ENCODE measurements at places on chromosomes 3 and 15.

DNA sequence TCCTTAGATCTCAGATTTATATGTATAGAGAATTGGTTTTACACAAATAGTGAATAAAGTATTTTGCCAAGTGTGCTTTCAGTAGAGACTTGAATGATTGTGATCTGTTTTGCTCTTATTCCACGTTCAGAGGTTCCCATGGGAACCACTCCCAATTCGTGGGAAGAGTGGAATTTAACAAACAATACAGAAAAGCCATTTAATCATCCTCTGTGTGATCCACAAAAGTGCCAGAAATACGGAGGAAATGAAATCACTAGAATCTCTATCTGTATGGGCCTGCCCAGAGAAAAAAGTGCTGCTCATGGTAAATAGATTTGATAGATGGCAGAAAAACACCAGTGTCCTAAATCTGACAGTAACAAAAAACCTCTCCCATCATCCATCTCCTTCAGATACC is 56.0 kb downstream of the CNTN4 start:
- no peak for DNase-seq

GRCh38 chr15:84082739-84083138 is 152.8 kb upstream of the GOLGA6L4 start:
- no peak for DNase-seq

DNA sequence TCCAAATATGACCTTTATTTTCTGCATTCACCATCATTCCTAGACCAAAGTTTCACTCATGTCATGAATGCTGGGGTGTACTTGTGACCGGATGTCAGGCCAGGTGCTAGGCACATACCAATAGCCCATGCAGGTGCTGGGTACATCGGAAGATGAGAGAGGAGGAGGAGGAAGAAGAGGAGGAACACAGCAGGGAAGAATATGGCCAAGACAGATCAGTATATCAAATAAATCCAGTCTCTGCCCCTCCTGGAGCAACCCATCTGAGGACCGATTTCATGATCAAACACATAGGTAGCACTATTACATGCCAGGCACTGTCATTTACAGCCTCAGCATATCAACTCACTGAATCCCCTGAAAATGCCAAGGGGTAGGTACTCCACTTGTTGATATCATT is 3.0 kb upstream of the WNT7A start:
- no peak for DNase-seq

- no peak for DNase-seq
Observed at GRCh38 chr3:112735926-112736325, 95.0 kb upstream of the CCDC80 start.

GRCh38 chr3:197960694-197961581 is 921 bp downstream of the LMLN start:
- DNase-seq = no peak

DNA sequence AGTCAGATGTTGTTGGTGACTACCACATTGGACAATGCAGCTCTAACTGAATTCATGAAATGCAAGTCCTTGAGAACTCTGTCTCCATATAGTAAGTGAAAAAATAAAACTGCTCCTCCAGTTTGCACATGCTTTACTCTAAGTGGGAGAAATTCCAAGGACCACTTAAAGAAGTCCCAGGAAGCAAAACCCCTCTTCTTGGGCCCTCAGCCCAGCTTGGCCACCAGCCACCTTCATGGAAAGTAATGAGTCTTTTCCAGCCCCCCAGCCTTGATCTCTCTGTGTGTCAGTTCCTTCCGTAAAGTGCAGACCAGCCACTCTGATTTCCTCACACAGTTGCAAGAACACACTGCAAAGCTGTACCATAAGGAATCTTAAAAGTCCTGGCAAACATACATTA is 34.5 kb downstream of the DAPK2 start:
- no peak for DNase-seq

DNA sequence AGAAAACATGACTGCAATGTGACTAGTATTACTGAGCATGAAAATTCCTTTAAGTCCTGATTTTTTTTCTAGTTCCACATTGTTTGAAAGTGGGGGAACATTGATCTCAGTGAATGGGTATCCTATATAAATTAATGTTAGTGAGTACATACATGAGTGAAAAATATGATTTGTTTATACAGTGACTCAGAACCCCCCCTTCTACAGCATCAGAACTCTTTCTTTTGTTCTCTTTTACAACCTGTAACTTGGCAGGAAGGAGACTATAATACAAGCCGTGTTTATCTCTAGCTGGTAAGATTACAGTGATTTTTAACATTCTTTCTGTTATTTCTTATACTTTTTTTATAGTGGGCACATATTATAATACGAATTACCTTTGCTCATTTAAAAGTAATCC is 384.7 kb downstream of the PDCD6IP start:
- DNase-seq = no peak

DNA sequence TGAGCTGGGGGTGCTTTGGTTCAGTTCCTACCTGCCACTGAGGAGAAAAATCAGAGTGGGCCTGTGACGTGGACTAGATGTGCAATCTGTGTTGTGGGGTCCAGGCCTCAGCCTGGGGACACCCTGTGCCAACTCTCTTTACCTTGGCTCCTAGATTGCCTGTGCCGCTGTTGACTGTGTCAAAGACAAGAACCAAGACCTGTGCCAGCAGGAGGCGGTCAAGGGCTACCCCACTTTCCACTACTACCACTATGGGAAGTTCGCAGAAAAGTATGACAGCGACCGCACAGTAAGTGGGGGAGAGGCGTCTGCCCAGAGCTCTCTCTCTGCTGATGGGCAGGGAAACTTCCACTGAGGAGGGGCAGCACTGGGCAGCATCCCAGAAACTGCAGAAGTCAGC is 40.6 kb upstream of the SEC22A start:
- no peak for DNase-seq

DNA sequence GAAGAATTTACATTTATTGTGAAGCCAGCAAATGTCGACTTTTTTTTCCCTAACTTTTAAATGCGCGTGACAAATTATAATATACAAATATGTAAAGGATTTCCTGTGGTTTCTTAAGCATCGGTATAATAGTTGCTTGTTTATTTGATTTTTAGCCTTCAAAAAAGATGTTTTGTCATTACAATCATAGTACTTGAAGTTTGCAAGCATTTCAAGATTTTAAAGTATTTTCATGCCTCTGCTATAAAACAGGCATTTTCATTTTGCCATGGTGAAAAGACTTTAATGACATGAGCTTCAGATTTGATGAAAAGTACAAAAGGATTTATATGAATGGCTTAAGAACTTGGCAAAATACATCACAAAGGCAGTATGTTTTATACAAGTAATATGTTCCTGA is 9.4 kb upstream of the P2RY12 start:
- no peak for DNase-seq

- DNase-seq = no peak
Observed at GRCh38 chr15:60627298-60627943, 148.5 kb upstream of the ICE2 start.

- no peak for DNase-seq
Observed at GRCh38 chr3:24686808-24687207, 192.2 kb upstream of the THRB start.

GRCh38 chr15:70153921-70154717 is 56.4 kb upstream of the TLE3 start:
- DNase-seq = no peak

GRCh38 chr3:16828815-16829214 is 55.9 kb upstream of the PLCL2 start:
- no peak for DNase-seq

- no peak for DNase-seq
Observed at GRCh38 chr3:160448845-160449635, 546 bp downstream of the TRIM59 start.

DNA sequence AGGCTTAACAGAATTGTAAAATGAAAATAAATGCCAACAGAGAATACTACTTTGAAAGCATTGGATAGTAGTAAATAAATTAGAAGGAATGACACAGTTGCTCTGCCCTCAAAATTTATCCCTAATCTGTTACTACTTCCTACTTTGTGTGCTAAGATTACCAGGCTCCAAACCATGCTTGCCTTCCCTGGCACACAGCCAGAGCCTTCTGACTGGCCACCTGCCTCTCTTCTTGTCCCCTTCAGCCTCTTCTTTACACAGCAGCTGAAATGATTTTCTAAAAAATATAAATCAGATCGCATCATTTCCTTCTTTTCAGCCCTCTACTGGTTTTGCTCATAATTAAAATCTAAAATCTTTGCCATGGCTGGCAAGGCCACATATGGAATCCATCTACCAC is 334.1 kb downstream of the FHIT start:
- no peak for DNase-seq

DNA sequence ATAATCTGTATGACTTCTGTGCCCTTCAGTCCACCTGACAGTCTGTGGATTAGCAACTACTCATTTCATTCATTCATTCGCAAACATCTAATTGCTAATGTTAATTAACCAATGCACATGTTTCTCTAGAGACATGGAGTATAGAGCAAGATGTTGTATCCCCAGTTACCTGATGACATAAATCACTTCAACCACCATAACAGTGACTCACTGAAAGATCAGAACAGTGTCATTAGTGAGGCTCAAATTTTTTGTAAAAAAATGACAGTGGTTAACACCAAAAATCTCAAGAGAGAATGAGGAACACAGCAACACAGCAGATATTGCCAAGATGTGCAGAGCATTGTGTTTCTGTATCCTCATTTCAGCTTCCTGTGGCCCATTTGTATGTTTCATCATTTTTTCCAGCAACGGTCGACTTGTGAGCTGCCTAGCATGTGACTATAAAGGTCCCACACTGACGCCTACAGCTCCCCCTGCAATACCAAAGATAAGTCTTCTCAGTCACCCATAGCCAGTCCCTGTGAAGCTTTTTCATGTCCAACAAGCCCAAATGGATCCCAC is 3.7 kb upstream of the PLD1 start:
- DNase-seq = no peak

- DNase-seq = no peak
Observed at GRCh38 chr15:90463381-90463780, 66.3 kb upstream of the CRTC3 start.

GRCh38 chr3:72004749-72005292 is 219.9 kb upstream of the PROK2 start:
- DNase-seq = no peak

DNA sequence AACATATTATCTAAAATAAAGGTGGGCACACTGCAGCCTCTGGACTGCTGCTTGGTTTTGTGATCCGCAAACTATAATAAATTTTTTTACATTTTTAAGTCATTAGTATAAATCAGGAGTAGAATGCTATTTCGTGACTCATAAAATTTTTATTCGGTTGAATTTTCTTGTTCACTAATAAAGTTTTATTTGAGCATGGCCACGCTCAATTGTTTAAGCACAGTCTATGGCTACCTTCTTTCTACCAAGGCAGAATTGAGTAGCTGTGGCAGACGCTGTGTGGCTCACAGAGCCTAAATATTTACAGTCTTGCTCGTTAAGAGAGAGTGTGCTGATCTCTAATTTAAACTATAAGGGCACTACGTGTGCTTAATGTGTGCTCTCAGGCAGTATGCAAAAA is 28.9 kb downstream of the ROBO2 start:
- DNase-seq = no peak

- DNase-seq = no peak
Observed at GRCh38 chr3:74268753-74269152, 345.7 kb downstream of the CNTN3 start.

DNA sequence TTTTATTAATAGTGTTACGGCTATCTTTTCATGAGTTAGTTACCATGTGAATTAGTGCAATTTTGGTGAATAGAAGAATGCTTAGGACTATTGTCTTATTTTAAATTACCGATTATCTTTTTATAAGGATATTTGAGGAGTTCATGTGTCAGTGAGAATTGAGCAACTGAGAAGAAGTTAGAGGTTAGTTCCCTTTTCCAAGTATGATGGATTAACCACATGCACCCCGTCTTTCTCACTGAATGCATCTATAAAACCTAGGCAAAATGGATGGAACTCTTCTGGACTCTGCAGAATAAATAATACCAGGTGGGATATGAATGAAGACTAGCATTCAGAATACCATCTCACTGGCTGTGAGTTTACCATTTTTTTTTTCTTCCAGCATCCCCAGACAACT is 74.3 kb downstream of the TCF12 start:
- DNase-seq = no peak

GRCh38 chr15:41584636-41585126 is 25.7 kb downstream of the TYRO3 start:
- DNase-seq = no peak

DNA sequence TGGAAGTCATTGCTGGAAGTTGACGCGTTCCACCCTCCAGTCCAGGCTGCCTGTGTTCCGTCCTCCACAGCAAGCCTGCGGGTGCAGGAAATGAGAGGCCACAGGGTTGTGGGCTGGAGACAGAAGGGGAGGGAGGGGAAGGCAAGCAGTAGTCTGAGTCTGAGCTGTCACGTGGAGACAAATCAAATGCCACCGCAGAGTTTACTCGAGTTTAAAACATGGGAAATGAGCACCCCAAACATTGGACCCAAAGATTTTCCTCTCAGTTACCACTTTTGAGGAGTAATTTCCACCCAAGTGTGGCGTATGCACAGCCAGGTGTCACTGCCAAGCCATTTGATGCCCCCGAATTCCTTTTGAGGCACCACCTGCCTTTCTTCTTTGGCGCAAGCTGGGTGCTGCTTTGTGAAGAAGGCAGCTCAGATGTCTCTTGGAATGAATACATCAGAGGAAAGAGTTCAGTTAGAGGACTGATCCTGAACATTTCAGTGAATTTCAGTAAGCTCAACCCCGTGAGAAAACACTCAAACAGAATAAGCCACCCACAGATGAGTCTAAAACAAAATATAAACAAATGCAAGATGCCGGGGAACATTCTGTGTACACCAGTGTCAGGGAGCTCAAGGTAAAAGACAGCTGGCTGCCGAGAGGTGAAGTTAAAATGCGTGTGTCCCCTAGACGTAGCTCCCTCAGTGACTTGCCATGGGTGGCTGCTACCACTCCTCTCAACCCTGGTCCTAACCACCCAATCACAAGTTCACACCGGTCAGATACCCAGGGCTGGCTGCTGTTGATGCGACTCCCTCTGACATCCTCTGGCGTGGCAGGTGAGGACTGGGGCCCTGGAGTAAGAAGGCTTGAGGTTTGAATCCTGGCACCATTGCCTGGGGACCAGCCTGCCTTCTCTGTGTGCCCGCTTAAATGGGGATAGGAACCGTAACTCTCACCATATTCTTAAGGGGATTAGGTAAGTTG is 203.8 kb downstream of the UACA start:
- peak; percentile 80 for DNase-seq

GRCh38 chr3:77222701-77223100 is 182.8 kb downstream of the ROBO2 start:
- DNase-seq = no peak

DNA sequence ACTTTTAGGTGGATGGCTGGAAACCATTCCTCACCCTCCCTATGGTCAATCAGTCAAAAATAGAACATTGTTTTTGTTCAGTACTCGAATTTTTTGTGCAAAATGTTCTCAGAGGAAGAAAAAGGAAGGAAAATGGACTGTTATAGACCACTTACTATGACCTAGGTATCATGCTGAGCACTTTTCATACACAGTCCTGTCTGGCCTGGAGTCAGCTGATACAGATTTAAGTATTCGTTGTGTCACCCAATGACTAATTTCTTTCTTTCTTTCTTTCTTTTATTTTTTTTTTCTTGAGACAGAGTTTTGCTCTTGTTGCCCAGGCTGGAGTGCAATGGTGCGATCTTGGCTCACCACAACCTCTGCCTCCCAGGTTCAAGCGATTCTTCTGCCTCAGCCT is 29.1 kb upstream of the TNIK start:
- DNase-seq = no peak
